ENCODE measurements at places on chromosomes 3 and 15. TPM values are rescaled to one million over a fixed set of nuclear protein-coding genes. Genes with fewer than 3 reads are reported as not detected.
A peak's percentile ranks its signal among the peaks of the same experiment; 100 is the strongest.

DNA sequence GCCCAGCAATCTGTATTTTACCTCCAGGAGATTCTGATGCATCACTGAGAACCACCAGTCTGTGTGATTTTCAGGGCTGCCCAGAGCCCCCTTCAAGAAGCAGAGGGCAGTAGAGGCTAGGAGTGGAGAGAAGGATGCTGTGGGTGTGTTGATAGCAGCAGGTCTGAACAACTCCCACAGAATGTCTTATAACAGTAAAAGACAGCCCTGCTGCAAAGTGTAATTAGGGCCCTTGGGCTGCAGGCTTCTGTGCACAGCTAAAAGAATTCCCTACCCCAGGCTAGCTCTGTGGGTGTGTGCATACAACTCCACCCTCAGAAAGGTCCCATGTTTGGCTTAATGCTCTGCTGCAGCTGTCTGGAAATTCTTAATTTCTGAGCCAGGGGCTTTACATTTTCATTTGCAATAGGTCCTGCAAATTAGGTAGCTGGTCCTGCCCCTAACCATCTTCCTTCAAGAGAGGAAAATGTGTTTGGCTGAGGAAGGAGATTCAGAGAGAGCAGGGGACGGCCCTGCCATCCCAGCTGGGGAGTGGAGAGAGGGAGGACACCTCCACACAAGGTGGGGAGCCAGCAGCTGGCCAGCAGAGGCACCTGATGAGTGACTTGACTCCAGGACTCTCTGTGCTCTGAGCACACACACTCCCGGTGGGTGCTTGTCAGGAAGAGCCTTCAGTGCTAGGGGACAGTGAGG, 43.2 kb upstream of the RAB6B start:
- DNase-seq = no peak

- DNase-seq = peak; percentile 48
Measured at GRCh38 chr3:126137490-126138130, 42.8 kb downstream of the ALDH1L1 start.

GRCh38 chr15:75895731-75896130, 7.9 kb upstream of the FBXO22 start:
- no peak for DNase-seq

GRCh38 chr3:34859746-34860145, 779.6 kb upstream of the ARPP21 start:
- no peak for DNase-seq

- DNase-seq = no peak
Measured at GRCh38 chr15:43483297-43484128, 9.4 kb downstream of the TP53BP1 start.

- no peak for DNase-seq
Measured at GRCh38 chr3:59675495-59675894, 625.7 kb upstream of the CFAP20DC start.

DNA sequence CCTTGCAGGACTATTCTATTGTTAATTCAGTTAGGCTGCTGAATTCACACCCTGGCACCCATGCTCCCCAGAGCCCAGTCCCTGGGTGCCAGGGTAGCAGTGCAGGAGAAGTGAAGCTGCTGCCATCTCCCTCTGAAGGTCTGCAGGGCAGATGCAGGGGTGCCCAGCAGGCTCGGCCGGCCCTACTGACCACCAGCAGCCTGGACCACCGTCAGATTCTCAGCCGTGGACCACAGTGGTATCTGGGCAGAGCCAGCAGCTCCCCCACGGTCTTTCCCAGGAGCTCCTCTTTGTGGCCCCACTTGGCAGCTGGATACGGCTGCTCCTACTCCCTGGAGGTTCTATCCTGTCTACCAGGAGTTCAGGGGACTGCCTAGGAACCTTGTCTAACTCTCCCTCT, 46.8 kb downstream of the ALDH1L1 start:
- peak; percentile 74 for DNase-seq

DNA sequence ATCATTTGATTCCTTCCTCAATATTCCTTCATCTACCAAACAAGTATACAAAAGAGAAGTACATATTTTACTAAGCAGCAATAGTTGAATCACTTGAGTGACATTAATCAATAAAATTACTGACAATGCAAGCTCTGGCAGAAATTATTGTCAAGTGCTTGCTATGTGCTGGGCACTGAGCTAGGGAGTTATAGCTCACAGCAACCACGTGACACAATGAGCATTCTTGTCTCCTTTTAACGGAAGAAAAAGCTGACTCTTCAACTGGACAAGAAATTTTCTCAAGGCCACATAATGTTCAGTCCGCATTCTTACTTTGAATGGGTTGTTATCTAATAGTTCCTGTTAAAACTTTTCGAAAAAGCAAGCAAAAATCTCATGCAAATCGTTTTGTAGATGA, 500.1 kb downstream of the PYDC2 start:
- DNase-seq = no peak

DNA sequence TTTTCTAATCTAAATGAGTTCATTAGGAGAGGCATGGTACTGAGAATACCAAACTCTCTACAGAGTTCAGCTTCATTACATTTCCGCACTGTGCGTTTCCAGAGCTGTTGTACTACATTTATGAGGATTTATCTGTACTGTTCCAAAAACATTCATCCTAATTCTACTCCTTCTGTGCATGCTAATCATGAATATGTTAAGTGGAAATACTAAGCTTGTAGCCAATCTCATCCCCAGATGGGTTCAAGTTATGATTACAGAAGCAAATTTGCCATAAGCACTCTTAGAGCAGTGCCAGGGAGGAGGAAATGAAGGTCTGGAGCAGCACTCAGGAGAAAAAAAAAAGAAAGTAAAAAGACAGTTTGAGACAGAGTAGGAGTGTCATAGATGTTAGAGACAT, 544.3 kb downstream of the GBE1 start:
- DNase-seq = no peak

DNA sequence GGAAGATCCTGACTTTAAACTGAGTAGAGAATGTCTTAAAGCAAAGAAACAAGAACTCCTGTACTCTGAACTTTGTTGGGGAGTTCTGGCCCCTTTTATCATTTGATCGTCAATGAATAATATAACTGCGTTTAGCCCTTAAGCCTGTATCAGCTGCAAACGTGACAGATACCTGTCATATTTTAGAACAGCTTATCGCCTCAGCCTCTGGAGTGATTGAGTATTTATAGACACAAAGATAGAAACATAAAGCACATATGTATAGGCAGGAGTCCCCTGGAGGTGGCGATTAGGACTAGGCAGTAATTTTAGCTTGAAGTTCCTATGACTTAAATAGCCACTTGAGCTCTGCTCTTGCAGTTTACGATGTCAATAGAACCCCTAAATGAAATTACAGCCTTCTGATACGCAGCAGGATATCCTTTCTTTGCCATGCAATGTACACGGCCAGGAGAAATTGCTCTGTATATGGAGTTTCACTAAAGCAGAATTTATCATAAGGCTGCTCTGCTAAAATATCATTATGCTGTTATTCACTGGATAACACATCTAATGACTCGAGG, 321.8 kb downstream of the TIGIT start:
- no peak for DNase-seq

AADACL2 gene
- total RNA-seq = 0.10 TPM

CYP8B1 gene
- total RNA-seq = 0.10 TPM

EIF2A gene
- total RNA-seq = 75.5 TPM

Measured in posterior vena cava (tissue), 2 donors.